ENCODE measurements at places on chromosomes 4 and X. TPM values are rescaled to one million over a fixed set of nuclear protein-coding genes. Genes with fewer than 3 reads are reported as not detected.

Gene NHS
- 6.6 TPM for total RNA-seq

Gene CENPU
- 82.3 TPM for total RNA-seq

- peaks cover 36% of the 10 kb centered on the region for H3K27me3 ChIP-seq
- H3K4me3 ChIP-seq, result no peak overlapping the region
- no peaks in the 10 kb centered on the region for H3K36me3 ChIP-seq
- H3K27ac ChIP-seq, result no peak overlapping the region
Observed at GRCh38 chrX:107773206-107773605, 2.4 kb downstream of the TSC22D3 start.

Gene SPATA18
- 0.24 TPM for total RNA-seq

Gene NEIL3
- 26.4 TPM for total RNA-seq

- no peak for DNase-seq
- peak overlapping the region; percentile 18 for H3K27ac ChIP-seq
- no peaks in the 10 kb centered on the region for H3K36me3 ChIP-seq
- H3K4me3 ChIP-seq, result no peak overlapping the region
- H3K4me1 ChIP-seq, result no peaks in the 10 kb centered on the region
Observed at GRCh38 chr4:103012551-103012950, 7.0 kb downstream of the SLC9B1 start.

- peak overlapping the region; percentile 89 for H3K4me3 ChIP-seq
- no peak for DNase-seq
- H3K27me3 ChIP-seq, result peaks cover 26% of the 10 kb centered on the region
- peak overlapping the region; percentile 44 for H3K27ac ChIP-seq
- no peaks in the 10 kb centered on the region for H3K36me3 ChIP-seq
Observed at GRCh38 chr4:78939667-78940008, 400 bp upstream of the PAQR3 start.

- H3K27me3 ChIP-seq, result peaks cover 14% of the 10 kb centered on the region
- H3K4me3 ChIP-seq, result no peak overlapping the region
Observed at GRCh38 chrX:105483011-105483410, 262.5 kb upstream of the TEX13A start.

Gene UCP1
- total RNA-seq, result not detected

Gene DDX53
- total RNA-seq, result not detected

GRCh38 chr4:3085948-3086670 is 11.6 kb downstream of the HTT start:
- no peaks in the 10 kb centered on the region for H3K27me3 ChIP-seq
- peaks cover 65% of the 10 kb centered on the region for H3K4me1 ChIP-seq
- H3K4me3 ChIP-seq, result peak overlapping the region; percentile 61
- peaks cover 24% of the 10 kb centered on the region for H3K36me3 ChIP-seq

Gene SPIN2A
- 0.72 TPM for total RNA-seq

GRCh38 chr4:54737421-54737820 is 79.7 kb downstream of the KIT start:
- H3K27me3 ChIP-seq, result no peaks in the 10 kb centered on the region
- no peaks in the 10 kb centered on the region for H3K4me1 ChIP-seq
- H3K36me3 ChIP-seq, result no peaks in the 10 kb centered on the region
- no peak for DNase-seq
- H3K27ac ChIP-seq, result no peak overlapping the region

- peak overlapping the region; percentile 62 for H3K4me3 ChIP-seq
- H3K36me3 ChIP-seq, result no peaks in the 10 kb centered on the region
- peak; percentile 2 for DNase-seq
- H3K4me1 ChIP-seq, result peaks cover 20% of the 10 kb centered on the region
- H3K27me3 ChIP-seq, result peaks cover 15% of the 10 kb centered on the region
Observed at GRCh38 chrX:2967998-2968909, 38.1 kb upstream of the ARSH start.

Gene CXCL1
- not detected for total RNA-seq

Gene S100G
- not detected for total RNA-seq

DNA sequence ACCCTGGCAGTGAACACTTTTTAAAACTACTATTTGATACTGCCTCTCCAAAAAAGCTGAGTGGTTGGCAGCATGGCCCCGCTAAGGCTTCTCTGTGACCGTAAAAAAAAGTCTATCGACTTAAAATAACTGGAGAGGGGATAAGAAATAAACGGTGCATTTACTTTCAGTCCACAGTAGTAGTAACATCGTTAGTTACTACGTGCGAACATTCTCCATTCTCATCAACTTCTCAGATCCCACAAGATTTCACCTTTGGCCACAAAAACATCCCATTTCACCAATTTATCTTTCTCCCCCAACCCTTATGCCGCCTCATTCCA is 524 bp upstream of the EXOSC9 start:
- DNase-seq, result no peak
- peak overlapping the region; percentile 97 for H3K4me3 ChIP-seq
- peak overlapping the region; percentile 99 for H3K27ac ChIP-seq
- H3K27me3 ChIP-seq, result no peaks in the 10 kb centered on the region
- H3K36me3 ChIP-seq, result peaks cover 9% of the 10 kb centered on the region

Gene P2RY8
- total RNA-seq, result 45.7 TPM

DNA sequence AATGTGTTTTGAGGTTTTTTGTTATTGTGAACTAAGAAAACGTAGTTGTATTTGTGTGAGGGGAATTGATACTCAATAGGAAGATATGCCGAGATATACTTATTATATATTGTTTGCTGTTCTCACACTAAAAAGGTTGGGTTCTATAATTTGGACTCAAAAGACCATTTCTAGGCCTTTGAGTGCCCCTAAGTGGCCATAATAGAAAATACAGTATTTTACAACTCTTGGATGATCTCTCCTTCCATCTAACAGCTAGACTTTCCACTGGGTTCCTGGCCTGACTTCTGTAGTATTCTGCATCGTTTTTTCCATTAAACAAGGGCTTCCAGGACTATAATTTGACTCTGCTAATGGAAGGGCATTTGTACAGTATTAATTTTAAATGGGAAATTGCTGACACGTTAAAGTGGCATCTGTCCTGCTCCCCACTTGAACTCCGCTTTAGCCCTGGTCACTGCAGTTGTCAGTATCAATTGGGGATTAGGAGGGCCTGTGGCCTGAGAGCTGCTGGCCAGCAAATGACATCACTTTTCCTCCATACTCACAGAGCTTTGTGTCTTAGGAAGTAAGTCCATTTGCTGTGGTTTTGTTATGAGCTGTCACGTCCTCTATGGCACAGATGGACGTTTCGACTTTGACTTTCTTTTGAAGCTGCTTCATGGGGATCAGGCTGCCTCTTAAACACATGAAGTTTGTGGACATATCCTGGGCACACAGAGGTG is 176.9 kb downstream of the SLIT2 start:
- H3K27me3 ChIP-seq, result peaks cover 12% of the 10 kb centered on the region
- H3K4me3 ChIP-seq, result no peak overlapping the region
- DNase-seq, result no peak
- no peaks in the 10 kb centered on the region for H3K4me1 ChIP-seq
- H3K27ac ChIP-seq, result no peak overlapping the region
- H3K36me3 ChIP-seq, result no peaks in the 10 kb centered on the region

Gene ZAR1
- total RNA-seq, result not detected

- DNase-seq, result peak; percentile 35
- peaks cover 3% of the 10 kb centered on the region for H3K36me3 ChIP-seq
- H3K4me3 ChIP-seq, result no peak overlapping the region
Observed at GRCh38 chr4:140884431-140885058, 128.4 kb upstream of the TBC1D9 start.

DNA sequence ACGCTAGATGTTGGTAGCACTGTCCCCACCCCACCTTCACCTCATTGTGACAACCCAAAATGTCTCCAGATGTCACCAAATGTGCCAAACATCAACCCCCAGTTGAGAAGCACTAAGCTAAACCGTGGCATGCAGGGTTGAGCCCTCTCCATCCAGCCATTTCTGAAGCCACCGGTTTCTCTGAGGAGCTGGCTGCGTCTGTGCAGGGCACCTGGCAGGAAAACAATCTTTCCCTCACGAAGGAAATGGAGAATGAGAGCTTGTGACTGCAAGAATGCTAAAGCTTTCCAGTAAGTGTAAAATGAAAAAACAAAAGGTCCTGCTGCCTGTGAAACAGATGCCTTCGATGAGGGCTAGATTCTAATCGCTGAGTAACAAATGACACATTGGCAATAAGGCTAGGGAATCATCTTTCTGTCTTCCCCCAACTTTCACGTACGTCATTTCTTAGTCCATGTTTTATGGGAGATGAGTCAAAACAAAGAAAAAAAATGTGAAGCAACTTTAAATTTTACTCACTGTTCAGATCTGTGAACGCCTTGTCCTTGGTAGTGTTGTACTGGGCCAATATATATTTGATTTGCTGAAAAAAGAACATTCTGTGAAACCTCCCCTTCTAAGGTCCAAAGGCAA is 59.9 kb downstream of the PROM1 start:
- H3K36me3 ChIP-seq, result no peaks in the 10 kb centered on the region
- DNase-seq, result no peak
- H3K4me1 ChIP-seq, result no peaks in the 10 kb centered on the region
- peaks cover 36% of the 10 kb centered on the region for H3K27me3 ChIP-seq
- H3K27ac ChIP-seq, result peak overlapping the region; percentile 3

- H3K4me3 ChIP-seq, result no peak overlapping the region
- peaks cover 24% of the 10 kb centered on the region for H3K4me1 ChIP-seq
- no peaks in the 10 kb centered on the region for H3K36me3 ChIP-seq
- H3K27me3 ChIP-seq, result peaks cover 51% of the 10 kb centered on the region
- no peak overlapping the region for H3K27ac ChIP-seq
Observed at GRCh38 chrX:17417372-17417771, 42.4 kb downstream of the NHS start.

- DNase-seq, result no peak
- H3K4me3 ChIP-seq, result peak overlapping the region; percentile 91
- H3K4me1 ChIP-seq, result peaks cover 19% of the 10 kb centered on the region
- H3K27me3 ChIP-seq, result peaks cover 36% of the 10 kb centered on the region
- peak overlapping the region; percentile 96 for H3K27ac ChIP-seq
- no peaks in the 10 kb centered on the region for H3K36me3 ChIP-seq
Observed at GRCh38 chrX:52262195-52262546, 77.5 kb downstream of the MAGED4 start.

Gene VCX3B
- total RNA-seq, result not detected

DNA sequence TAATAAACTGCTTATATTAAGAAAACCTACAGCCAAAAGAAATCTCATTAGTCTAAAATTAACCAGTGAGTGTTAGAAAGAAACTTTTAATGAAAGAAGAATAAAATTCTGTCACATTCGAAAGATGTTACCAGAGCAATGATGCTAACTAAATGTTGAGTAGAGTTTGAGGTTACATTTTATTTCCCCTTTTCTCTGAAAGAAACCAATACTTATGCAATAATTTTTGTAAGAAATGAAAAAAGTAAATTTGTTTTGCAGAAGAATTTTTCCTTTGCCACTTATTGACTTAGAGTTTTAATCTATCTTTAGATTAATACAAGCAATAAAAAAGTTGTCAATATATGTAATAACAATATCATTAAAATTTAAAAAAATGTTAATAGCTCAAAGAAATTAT is 574.0 kb upstream of the GALNTL6 start:
- no peak overlapping the region for H3K4me3 ChIP-seq
- DNase-seq, result no peak
- no peaks in the 10 kb centered on the region for H3K36me3 ChIP-seq
- H3K4me1 ChIP-seq, result no peaks in the 10 kb centered on the region
- no peak overlapping the region for H3K27ac ChIP-seq
- no peaks in the 10 kb centered on the region for H3K27me3 ChIP-seq

DNA sequence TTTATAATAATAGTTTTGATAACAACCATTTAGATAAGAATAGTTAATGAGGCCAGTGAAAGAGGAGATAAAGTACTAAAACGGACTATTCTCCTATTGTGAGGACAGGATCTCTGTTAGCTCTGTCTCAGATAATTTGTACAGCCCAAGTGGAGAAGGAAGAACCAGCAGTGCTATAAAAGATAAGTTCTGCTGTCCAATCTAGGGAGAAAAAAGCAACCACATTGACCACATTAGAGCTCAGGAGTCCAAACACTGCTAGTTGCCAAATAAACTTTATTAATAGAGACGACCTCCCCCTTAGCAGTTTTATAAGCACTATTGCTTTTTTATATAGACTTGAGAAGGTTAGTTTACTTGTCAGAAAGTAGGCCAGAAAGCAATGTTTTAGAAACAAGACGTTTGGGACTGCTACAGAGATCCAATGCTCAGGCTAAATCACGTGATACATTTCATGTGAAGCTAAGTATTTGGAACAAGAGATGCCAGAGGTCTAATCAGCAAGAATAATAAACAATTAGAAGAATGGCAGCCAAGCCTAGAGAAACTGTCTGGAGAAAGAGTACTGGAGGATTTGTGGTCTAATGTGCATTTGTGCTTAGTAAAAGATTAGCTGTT is 15.9 kb downstream of the IL15 start:
- H3K27ac ChIP-seq, result no peak overlapping the region
- H3K4me3 ChIP-seq, result no peak overlapping the region
- no peak for DNase-seq
- no peaks in the 10 kb centered on the region for H3K27me3 ChIP-seq
- H3K36me3 ChIP-seq, result no peaks in the 10 kb centered on the region

- no peaks in the 10 kb centered on the region for H3K27me3 ChIP-seq
- H3K36me3 ChIP-seq, result no peaks in the 10 kb centered on the region
- no peak for DNase-seq
- H3K27ac ChIP-seq, result no peak overlapping the region
- H3K4me1 ChIP-seq, result no peaks in the 10 kb centered on the region
Observed at GRCh38 chr4:166422475-166422874, 549.4 kb downstream of the TLL1 start.

- peak; percentile 12 for DNase-seq
- H3K27ac ChIP-seq, result no peak overlapping the region
- no peaks in the 10 kb centered on the region for H3K36me3 ChIP-seq
- H3K4me3 ChIP-seq, result no peak overlapping the region
- no peaks in the 10 kb centered on the region for H3K27me3 ChIP-seq
Observed at GRCh38 chr4:116358633-116359222, 726.6 kb downstream of the TRAM1L1 start.

Gene POU4F2
- total RNA-seq, result not detected

- H3K4me3 ChIP-seq, result no peak overlapping the region
- no peak for DNase-seq
- no peak overlapping the region for H3K27ac ChIP-seq
- no peaks in the 10 kb centered on the region for H3K27me3 ChIP-seq
Observed at GRCh38 chr4:134727696-134728095, 526.1 kb upstream of the PABPC4L start.

GRCh38 chrX:54089191-54089590 is 44.9 kb upstream of the PHF8 start:
- no peaks in the 10 kb centered on the region for H3K4me1 ChIP-seq
- H3K27me3 ChIP-seq, result peaks cover 8% of the 10 kb centered on the region
- H3K36me3 ChIP-seq, result no peaks in the 10 kb centered on the region
- H3K27ac ChIP-seq, result no peak overlapping the region

GRCh38 chrX:31658360-31658759 is 586.5 kb upstream of the FTHL17 start:
- no peaks in the 10 kb centered on the region for H3K4me1 ChIP-seq
- H3K36me3 ChIP-seq, result no peaks in the 10 kb centered on the region
- no peak overlapping the region for H3K27ac ChIP-seq
- peaks cover under 1% of the 10 kb centered on the region for H3K27me3 ChIP-seq
- H3K4me3 ChIP-seq, result no peak overlapping the region

All from activated T-cell treated with anti-CD3 and anti-CD28 coated beads, Interleukin-2, amount 50 U/mL, for 72 hours (primary cell).